ENCODE measurements at places on chromosomes 13 and 19.
A peak's percentile ranks its signal among the peaks of the same experiment; 100 is the strongest.

DNA sequence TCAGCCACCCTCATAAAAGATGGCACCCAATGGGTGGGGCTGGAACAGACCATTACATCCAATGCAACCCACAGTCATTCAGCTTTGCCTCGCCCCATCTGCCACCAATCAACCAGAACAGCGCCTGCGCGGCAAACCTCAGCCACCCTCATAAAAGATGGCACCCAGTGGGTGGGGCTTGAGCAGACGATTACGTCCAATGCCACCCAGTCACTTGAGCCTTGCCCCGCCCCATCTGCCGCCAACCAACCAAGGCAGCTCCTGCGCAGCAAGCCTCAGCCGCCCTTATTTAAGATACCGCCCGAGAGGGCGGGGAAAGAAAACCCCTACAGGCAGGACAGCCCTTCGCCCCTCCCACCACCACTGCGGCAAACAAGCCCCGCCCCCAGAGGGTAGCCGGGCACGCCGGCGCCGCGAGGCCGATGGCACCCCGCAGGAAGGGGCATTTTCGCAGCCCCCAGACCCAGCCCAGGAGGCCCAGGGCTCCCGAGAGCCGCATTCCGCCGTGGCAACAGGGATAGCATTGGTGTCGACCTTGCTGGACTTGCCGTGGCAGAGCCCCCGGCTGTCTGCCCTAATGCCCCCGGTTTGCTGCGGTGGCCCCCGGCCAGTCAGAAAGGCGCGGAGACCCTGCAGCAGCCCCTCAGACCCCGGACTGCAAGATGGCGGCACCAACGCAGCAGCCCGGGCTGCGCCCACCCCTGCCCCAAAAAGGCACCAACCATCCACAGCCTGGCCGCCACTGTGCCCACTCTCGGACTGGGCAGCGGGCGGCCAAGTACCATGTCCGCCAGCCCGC is 675 bp downstream of the PEG3 start:
- no peak for DNase-seq

DNA sequence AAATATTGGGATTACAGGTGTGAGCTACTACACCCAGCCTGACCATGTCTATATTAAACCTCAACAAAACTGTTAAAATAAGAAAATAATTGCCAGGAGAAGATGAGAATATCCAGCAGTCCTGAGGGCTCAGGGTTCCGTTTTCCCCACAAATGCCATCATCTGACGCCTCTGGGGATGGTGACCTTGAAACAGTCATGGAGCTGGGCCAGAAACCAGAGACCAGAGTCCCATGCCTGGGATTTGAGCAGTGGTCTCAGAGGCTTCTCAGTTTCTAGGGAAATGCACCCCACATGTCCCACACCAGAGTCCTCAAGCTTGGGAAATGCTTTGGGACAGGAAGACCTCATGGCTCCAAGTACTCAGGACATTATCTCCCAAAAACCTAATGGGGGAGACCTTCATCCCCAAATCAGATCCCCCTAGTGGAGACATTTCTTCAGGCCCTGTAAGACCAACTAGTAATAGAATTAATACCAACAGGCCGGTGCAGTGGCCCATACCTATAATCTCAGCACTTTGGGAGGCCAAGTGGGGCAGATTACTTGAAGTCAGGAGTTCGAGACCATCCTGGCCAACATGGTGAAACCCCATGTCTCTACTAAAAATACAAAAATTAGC is 2.9 kb upstream of the MAP1S start:
- DNase-seq, result no peak

- DNase-seq, result no peak
Measured at GRCh38 chr13:31518645-31519044, 220.7 kb upstream of the RXFP2 start.

DNA sequence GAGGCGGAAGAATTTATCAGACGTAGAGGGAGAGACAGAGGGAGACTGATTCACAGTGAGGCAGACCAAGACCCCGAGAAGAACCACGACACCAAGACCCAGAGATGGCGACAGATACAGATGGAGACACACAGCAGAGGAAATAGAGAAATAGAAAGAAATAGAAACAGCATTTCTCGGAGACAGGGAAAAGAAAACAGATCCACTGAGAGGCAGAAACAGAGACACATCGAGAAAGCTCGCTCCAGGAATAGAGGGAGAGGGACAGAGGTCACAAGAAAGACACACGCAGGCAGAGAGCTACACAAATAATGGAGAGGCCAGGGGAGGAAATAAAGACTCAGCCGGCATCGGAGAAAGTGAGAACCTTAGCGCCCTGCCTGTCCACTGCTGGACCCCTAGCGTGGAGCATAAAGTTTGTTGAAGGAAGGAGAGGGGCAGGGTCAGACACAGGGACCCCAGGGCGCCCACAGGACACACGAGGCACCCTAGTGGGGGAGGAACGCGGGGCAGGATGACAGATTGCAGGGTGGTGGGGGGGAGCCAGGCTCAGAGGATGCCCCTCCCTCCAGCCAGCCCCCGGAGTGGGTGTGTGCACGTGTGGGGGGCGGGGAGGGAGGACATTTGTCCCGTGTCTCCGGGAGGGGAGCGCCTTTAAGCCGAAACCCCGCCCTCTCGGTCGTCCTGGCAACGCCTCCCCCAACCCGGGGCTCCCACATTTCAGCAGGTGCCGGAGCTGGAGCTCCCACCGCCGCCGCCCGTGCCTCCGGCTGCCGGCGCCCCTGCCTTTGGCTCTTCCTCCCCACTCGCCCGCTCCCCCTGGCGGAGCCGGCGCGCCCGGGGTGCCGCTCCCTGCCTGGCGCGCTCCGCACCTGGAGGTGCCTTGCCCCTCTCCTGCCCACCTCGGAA is at the start of gene PRKCG:
TSS of gene PRKCG (plus strand) at position 716 of the 909 bp plus-strand sequence. CDS start 298 bp downstream, outside the sequence.
- peak; percentile 56 for DNase-seq

DNA sequence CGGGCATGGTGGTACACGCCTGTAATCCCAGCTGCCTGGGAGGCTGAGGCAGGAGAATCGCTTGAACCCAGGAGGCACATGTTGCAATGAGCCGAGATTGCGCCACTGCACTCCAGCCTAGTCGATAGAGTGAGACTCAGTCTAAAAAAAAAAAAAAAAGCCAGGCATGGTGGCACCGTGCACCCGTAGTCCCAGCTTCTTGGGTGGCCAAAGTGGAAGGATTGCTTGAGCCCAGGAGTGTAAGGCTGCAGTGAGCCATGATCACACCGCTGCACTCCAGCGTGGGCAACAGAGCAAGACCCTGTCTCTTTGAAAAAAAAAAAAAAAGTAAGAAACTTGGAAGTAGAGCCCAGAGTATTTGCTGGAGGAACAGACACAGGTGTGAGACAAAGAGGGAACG is 27.7 kb downstream of the CCDC8 start:
- no peak for DNase-seq

- no peak for DNase-seq
Measured at GRCh38 chr19:15962319-15962718, 13.5 kb downstream of the OR10H4 start.
